Smooth muscle cell of the umbilical artery (primary cell): ENCODE measurements at places on chromosomes 2 and 18. TPM values are rescaled to one million over a fixed set of nuclear protein-coding genes. Genes with fewer than 3 reads are reported as not detected.

The FAP gene
- 272 and 526 TPM in 2 replicates for total RNA-seq

The SLC9A4 gene
- not detected in 2 replicates for total RNA-seq

The LYPD6B gene
- total RNA-seq = 2.1 and 2.6 TPM in 2 replicates

The ARL4C gene
- total RNA-seq = 5.9 and 20.9 TPM in 2 replicates

The DCDC2C gene
- not detected in 2 replicates for total RNA-seq

The MAB21L4 gene
- total RNA-seq = not detected in 2 replicates

The IL1R2 gene
- not detected in 2 replicates for total RNA-seq

The NPHP1 gene
- 3.6 and 5.0 TPM in 2 replicates for total RNA-seq

The TANC1 gene
- 35.3 and 51.6 TPM in 2 replicates for total RNA-seq

The TRABD2A gene
- 6.0 and 7.7 TPM in 2 replicates for total RNA-seq

The TXNDC2 gene
- total RNA-seq = 0.05 TPM in 1 of 2 replicates, not detected in the other

The LRP2 gene
- total RNA-seq = not detected in 2 replicates

The OTOF gene
- 0.05 TPM in 1 of 2 replicates, not detected in the other for total RNA-seq

The CDH20 gene
- total RNA-seq = 0.05 TPM in 1 of 2 replicates, not detected in the other

The RBBP8 gene
- 20.8 and 28.8 TPM in 2 replicates for total RNA-seq

The CMPK2 gene
- total RNA-seq = 0.32 and 0.59 TPM in 2 replicates
